ENCODE measurements at places on chromosomes 1 and 21. TPM values are rescaled to one million over a fixed set of nuclear protein-coding genes. Genes with fewer than 3 reads are reported as not detected.

The CAPZB gene
- 220 TPM for total RNA-seq

The KCNJ10 gene
- not detected for total RNA-seq

The SLC5A9 gene
- not detected for total RNA-seq

The CD1C gene
- not detected for total RNA-seq
